Right cardiac atrium (tissue), 5 donors: ENCODE measurements at places on chromosomes 2 and 18. TPM values are rescaled to one million over a fixed set of nuclear protein-coding genes. Genes with fewer than 3 reads are reported as not detected.

DNA sequence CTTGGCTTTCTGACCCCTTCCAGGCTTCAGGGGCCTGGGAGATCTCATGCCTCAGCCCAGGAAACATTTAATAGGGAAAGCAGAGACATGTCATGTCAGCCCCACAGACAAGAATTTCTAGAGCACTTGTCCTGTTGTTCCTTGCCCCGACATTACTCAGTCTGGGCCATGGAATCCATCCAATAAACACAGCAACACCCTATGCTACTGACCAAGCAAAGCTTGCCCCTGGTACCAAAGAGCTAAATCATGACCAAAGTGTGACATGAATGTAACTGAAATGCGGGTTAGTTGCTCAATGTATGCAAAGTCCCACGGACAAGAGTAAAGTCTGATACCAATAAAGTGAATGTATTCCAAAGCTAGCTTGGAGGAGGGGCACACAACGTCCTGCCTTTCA lies 35.1 kb downstream of the EHD3 start:
- no peak for DNase-seq

GRCh38 chr2:2657121-2657962 lies 326.3 kb upstream of the MYT1L start:
- no peak for DNase-seq

- no peak for DNase-seq
These were observed 213.6 kb downstream of the RDH14 start for GRCh38 chr2:18346874-18347273.

- no peak for DNase-seq
These were observed 70.8 kb downstream of the SPRED2 start for GRCh38 chr2:65361623-65362022.

DNA sequence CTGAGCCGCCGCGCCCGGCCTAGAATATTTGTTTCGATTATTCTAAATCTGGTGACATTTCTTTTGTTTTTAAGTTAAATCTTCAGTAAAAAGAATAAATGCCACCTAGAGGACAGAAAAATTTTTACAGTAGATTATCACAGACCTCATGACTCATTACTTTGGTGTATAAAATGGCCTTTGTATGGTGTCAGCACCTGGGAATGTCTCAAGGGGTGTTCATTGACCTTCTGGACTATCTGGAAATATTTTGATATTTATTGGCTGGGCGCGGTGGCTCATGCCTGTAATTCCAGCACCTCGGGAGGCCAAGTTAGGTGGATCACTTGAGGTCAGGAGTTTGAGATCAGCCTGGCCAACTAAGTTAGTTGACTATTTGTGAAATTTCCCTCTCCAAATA lies 30.3 kb upstream of the SLC30A6 start:
- DNase-seq = no peak

DNA sequence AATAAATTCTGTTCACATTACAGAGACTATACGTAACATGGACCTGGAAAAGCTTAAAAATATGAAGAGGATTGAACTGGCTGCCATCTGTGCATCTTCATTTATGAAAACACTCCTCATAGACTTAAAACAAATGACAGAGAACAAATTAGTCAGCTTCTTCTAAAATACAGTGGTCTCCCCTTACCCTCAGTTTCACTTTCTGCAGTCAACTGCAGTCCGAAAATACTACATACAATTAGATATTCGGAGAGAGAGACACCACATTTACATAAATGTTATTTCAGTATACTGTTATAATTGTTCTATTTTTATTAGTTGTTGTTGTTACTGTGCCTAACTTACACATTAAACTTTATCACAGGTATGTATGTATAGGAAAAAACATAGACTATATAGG lies 6.5 kb downstream of the RNF103 start:
- DNase-seq = no peak

DNA sequence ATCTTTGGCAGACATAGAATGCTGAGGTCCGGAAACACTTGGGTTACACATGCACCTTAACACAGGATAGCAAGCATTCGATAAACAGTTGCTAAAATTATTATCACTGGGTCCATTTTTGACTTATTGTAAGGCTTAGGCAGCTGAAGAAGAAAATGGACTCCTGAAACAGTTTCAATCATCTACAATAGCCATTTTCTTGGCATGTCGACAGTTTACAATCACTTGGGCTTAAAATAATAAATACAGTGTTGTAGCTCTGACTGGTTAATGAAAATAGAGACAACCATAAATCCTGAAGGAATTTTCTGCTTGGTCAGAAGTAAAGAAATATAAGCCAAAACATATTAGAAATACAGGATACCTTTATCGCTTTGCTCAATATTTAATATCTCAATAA lies 169.2 kb downstream of the XIRP2 start:
- DNase-seq = no peak

GRCh38 chr2:180698668-180699067 lies 281.7 kb upstream of the UBE2E3 start:
- no peak for DNase-seq

GRCh38 chr18:41999751-42000150 lies 44.7 kb downstream of the PIK3C3 start:
- DNase-seq = no peak

DNA sequence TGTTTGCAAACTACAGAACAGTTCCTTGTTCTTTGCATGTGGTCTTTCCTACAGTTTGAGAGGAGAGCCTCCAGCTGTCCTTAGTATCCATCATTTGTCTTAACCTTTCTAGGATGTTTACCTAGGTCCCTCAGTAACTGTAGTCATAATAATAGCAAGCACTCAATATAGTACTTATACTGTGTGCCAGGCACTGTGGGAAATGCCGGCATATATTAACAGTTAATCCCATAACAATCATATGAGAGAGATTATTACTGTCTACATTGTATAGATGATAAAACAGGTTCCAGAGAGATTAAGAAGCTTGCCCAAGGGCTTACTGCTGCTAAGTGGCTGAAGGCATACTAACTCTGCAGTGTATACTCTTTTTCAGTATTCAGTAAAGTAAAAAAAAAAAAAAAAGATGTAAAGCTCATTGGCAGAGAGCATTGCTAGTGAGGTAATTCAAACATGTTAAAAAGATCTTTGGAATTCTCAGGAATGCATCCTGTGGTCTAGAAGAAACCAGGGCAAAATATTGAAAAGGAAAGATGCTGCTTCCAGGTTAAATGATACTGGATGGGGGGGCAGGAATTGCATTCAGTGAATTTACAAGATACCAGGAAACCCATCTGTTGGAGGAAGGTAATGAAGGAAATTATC lies 72.3 kb downstream of the SPTBN1 start:
- no peak for DNase-seq

DNA sequence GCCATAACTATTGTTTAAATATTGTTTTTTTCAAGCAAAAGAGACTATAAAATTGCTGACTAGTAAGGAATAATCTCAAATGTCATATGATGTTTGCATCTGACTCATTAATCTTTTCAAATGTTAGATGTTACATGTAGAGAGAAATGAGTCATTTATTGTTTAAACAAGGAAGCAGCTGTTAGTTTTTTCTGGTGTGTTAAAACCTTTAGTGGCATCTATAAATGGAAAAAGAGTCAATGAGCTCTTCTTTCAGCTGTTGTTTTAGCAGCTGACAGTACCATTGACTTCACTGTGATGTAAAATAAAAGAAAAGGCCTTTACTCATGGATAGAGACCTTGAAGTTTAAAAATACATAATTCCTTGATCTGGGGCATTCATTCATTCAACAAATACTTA lies 1.8 kb upstream of the KLHL41 start:
- no peak for DNase-seq

DNA sequence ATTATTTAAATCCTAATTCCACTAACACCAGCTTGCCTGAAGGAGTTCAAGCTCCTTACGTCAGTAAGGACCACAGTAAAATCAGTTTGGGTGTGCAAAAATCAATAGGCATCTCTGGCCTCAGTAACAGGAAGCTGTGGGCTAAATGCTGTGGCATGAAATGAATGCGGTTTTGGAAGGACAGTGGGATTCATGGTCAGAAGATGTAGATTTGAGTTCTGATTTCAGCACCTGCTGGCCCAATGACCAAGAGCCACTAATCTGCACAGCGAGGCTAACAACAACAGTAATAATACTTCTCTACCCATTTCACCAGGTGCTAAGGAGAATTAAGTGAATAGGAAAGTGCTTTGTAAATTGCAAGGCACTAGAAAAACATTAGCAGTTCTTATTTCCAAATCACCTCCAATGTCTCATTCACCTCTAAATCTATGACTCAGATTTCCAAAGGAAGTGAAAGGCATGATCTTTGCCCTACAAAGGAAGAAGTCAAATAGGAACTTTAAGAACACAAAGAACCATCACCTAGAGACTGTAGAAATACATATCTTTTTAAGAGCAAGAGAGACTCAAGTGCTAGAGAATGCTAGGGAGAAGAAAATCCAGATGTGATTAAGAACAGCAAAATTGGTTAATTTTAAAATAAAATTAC lies 172.6 kb downstream of the ANKRD44 start:
- DNase-seq = no peak

DNA sequence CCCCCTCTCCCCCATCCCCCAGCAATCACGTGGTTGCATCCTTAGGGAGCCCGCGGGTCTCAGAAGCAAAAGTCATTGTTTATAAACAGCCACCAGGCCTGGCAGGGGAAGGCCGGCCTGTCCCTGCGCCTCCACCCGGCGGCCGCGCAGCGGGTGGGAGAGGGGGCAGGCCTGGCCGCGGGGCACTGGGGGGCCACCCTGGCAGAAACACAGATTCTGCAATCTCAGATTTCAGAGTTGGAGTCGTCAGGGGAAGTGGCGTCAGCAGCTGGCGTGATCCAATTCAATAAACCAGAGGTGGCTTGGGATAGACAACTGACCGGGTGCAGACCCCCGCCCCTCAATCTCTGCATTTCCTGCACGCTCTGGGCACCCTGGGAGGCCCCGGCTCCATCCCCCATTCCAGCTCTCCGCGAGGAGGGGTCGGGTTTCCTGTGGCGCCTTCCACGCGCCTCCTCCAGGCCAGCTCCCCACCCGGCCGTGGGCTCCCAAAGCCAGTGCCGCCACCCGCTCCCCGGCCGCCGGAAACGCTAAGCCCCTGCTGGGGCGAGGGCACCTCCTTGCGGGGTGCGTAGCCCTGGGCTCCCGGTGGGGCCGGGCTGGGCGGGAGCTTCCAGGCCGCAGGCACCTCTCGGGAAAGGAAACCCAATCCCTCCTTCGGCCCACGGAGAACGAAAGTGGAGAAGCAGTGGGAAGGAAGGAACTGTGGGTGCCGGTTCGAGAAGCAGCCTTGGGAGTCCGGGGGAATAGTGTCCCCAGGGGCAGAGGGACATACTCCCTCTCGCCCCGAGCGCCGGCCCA lies 1.1 kb downstream of the BIN1 start:
- peak; percentile 80 for DNase-seq

Gene ROCK2
- 41.4 TPM for total RNA-seq

Gene BMP10
- 2,689 TPM for total RNA-seq

Gene TMEM37
- total RNA-seq = 4.7 TPM

Gene ALK
- total RNA-seq = 0.17 TPM

Gene C2orf80
- not detected for total RNA-seq

Gene FOXI3
- total RNA-seq = not detected

Gene CCDC88A
- 30.9 TPM for total RNA-seq

Gene REG1B
- not detected for total RNA-seq

Gene C2orf81
- 1.1 TPM for total RNA-seq

Gene ATP6V1B1
- not detected for total RNA-seq
